ENCODE measurements at places on chromosomes 3 and 15.
A peak's percentile ranks its signal among the peaks of the same experiment; 100 is the strongest.

GRCh38 chr15:28944696-28945300, 59.0 kb downstream of the APBA2 start:
- DNase-seq = no peak

- no peak for DNase-seq
These were observed 25.0 kb downstream of the SCG3 start for GRCh38 chr15:51706291-51706690.

- DNase-seq = no peak
These were observed 152.6 kb downstream of the GREM1 start for GRCh38 chr15:32870240-32871033.

GRCh38 chr3:8857720-8858367, 88.4 kb upstream of the OXTR start:
- DNase-seq = no peak

DNA sequence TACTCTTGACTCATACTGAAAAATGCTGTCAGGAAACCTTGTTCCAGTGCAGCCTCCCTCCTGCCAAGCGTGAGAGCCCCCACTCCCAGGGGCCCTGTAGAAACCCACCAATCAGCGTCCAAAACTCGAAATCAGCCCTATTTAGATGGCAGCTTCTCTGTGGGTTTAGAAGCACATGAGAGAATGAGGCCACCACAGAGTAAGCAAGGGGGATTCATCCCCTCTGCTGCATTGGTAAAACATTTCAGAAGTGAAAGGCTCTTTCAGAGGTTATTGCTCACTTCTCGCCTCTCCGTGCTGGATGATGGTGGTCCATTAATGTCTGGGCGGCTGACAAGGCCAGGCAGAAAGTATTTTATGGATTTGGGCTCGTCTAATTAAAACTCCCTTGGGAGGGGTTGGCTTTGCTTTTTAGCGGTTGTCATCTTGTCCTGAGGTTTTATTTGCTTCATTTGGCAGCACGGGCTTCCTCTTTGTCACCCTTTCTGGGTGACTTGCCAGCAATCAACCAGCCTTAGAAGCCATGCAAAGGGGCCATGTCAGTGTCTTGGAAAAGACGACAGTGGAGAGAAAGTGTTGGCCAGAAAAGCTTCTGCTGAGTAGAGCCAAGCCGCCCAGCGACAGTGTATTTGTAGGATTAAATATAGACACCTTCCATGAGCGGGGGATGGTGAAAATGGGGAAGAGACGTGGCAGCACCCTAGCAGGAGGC, 145.5 kb downstream of the ATP10A start:
- DNase-seq = no peak

GRCh38 chr15:40430271-40430805, 10.4 kb upstream of the BAHD1 start:
- no peak for DNase-seq

DNA sequence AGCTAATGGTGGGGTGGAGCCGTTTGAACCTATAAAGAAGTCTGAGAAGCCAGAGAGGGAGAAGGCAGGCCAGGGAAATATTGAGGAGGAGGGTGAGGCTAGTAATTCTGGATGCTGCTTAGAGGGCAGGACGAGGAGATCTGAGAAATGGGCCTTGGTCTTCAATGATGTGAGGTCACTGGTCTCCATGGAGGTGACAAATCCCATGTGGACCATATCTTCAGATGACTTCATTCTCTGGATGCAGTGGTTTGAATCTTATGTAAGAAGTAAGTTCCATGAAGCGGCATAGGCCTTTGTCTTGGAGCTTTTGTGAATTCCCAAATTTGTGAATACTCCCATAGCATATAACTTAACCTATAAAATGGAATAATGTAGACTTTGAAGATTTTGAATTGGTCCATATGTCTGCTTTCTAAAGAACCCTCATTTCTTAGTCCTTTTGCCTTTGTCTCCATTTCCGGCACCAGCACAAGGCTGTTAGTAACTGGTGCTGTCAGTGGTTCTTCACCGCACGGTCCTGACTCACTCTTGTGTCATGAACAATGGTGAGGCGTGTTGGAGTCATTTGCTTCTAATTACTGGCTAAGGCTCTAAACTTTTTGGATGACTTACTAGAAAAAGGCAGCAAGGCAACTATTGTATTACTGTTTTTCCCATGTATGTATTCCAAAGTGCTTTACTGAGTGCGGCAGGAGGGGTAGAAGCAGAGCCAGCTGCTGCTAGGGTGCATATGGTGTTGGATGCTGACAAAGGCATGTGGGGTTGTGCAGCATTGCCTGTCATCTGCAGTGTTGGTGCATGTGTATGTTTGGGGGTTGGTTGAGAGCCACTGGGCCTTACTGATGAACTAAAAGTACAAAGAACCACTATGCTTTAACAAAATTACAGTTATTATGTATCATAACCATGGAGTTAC, 279.3 kb upstream of the C2CD4B start:
- no peak for DNase-seq

DNA sequence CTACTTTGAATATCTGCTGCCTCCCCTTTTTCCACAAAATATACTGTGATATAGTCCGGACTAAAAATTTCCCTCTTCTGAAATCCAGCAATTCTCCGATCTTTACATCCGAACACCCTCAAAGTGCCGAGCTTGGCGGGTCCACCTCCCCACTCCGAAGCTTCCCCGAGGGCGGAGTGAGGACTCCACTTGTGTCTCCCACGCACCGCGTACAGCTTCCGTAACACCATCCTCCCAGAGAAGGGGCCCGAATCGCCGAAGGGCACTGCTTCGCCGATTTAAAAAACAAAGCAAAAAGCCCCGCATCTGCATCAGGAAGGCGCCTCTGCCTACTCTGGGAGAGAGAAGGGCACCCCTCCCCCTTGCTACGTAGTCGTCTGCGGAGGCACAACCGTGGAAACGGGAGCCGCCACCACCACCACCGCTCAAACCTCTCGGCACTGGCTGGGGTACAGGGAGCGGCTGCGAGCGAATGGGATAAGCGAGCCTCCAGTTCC, 551 bp downstream of the NCBP2 start:
- peak; percentile 72 for DNase-seq

- DNase-seq = no peak
These were observed 31.3 kb downstream of the CD200 start for GRCh38 chr3:112364291-112364690.

DNA sequence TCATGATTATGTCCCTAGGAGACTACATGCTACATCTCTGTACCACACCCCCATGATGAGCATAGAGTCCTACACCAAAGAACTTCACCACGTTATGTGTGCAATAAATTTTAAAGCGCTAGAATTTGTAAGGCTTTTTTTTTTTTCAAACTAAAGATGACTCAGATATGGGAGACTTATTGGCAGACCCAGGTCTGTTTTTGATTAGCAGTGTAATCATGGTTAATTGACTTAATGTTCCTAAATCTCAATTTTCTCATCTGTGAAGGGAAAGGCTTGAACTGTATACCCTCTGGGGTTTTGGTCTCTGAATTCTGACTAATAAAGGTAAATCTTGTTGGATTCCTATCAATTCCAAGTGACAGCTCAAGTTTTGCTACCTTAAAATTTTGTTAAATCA, 26.4 kb downstream of the ABI3BP start:
- no peak for DNase-seq

DNA sequence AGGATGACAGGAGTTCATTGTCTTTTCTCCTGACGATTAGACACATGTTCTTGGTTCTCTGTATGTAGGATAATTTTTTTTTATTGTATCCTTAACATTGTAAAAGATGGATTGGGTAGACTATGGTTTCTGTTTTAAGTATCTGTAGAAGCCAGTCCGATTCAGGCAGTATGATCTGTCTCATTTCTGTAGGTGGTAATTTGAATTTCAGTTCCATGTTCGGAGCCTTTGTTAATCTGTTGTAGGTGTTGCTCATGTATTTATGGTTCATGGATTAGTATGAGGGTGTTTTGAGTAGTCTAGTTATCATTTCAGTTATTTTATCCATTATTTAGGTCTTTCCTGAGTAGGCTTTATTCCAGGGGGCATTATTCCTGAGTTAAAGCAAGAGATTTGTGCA, 32.4 kb upstream of the MME start:
- no peak for DNase-seq

Data from hepatocyte (in vitro differentiated cells).